ENCODE measurements at places on chromosomes 6 and 20.

DNA sequence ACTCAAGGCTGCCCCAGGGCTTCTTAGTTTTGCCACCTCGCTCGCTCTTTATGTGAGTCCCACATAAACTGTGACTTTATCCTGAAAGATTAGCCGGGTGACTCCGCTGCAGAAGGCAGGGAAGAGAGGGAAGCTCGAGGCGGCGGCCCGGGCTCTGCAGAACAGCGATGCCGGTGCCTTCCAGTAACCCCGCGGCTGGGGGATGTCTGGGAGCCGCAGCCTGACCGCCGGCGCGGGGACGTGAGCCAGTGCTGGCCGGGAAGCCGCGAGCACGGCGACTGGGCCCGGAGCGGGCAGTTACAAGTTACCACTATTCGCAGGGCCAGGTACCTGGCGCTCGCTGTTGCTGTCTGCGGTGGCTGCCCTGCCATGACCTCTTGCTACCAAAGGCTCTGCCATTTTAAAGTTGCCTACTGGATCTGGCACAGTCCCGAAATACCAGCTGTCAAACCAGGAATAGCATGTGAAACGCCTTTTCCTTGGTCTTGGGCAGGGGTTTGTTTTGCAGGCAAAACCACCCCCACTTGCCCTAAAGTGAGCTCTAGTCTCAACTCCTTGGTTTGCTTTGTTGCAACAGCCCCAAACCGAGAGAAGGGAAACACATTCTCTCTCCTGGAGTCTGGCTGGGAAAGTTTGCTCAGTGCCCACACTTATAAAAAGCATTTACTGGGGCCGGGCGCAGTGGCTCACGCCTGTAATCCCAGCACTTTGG lies 124.0 kb upstream of the SLC2A12 start:
- DNase-seq: no peak

DNA sequence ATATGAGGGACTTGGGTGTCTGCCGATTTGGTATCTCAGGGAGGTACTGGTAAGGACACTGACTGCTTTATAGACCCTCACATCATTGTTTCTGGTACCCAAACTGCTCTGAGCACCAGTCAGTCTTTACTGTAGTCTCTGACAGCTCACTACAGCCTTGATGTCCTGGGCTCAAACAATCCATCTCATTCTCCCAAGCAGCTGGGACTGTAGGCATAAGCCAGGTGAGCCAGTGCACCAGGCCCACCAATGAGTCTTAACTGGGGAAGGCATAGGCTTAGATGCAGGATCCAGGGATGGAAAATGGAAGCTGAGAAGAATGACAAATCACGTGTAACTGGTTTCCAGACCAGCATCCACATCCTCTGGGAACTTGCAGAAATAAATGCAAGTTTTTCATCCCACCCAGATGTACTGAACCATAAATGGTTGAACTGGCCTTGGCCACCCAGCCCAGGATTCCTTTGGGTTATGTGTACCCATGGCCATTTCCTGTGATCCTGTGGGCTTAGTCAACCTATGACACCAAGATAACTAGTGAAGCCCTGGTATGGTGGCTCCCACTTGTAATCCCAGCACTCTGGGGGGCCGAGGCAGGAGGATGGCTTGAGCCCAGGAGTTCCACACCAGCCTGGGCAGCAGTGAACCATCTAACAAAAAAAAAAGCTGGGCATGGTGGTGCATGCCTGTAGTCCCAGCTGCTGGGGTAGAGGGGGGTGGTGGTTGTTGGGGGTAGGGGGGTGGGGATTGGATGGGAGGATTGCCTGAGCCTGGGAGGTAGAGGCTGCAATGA lies 5.8 kb downstream of the TUBB start:
- no peak for DNase-seq

DNA sequence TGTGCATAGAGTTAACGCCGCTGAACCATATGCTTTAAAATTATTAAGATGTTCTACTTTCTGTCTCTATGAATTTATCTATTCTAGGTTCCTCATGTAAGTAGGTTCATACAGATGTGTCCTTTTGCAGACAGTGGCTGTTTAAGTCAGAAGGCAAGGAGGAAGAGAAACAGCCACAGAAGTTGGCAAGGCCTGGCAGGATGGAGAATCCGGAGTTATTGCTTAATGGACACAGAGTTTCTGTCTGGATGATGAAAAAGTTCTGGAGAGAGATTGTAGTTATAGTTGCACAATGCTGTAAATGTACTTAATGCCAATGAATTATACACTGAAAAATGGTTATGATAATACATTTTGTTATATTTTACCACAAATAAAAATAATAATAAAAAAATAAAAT lies 283.6 kb upstream of the CNR1 start:
- DNase-seq: no peak

- DNase-seq: no peak
These were observed 428.6 kb downstream of the HACE1 start for GRCh38 chr6:104431096-104431495.
